Omental fat pad (tissue), 4 donors: ENCODE measurements at places on chromosomes 2 and 18. TPM values are rescaled to one million over a fixed set of nuclear protein-coding genes. Genes with fewer than 3 reads are reported as not detected.

The ANKRD30B gene
- 0.36 TPM for total RNA-seq

- no peak for DNase-seq
Observed at GRCh38 chr2:178397002-178397605, 53.9 kb downstream of the PRKRA start.

The TWIST2 gene
- total RNA-seq = 136 TPM

- DNase-seq = no peak
Observed at GRCh38 chr2:209629597-209629996, 142.0 kb upstream of the UNC80 start.

The HOXD1 gene
- total RNA-seq = 0.36 TPM

DNA sequence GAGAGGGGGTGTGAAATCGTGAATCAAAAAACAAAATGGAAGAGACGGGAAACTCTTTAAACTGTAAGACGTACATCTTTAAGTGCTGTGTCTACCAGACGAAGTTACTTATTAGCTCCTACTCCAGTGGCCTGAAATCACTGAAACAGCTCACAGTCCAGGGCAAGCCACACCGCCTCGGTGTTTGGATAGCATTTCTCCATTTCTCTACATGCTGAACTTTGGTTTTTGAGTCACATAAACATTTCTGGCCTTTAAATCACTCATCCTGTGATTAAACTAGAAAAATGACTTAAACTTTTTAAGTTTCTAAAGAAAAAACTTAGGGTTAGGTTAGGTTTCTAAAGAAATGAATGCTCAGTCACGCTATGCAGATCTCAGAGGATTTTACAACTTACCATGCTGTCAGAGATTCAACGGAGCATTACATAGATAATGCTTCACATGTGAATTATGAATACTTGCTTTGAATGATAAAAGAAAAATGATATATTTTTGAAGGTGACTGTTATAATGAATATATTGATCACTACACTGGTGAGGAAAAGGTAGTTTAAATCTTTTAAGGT lies 138.4 kb downstream of the MBP start:
- no peak for DNase-seq

The SP140L gene
- total RNA-seq = 24.4 TPM

The INHBB gene
- 59.8 TPM for total RNA-seq

DNA sequence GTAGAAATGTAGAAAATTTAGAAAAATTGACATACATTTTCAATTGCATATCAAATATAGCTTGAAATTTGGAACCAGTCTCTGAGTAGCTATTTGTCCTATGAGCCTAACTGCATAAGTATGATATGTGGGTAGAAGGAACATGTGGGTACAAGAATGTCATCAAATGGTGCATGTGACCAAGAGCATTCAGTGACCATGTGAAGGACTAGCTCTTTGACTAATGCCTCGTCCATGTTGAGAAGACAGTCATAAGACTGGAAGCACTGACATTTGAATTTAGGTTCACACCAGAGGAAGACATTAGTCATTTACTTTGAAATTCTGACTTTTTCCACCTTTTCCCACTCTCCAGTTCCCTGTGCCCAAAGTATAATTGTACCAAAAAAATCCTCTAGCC lies 12.6 kb downstream of the MRPL44 start:
- no peak for DNase-seq

GRCh38 chr2:118696786-118697465 lies 150.5 kb downstream of the EN1 start:
- DNase-seq = no peak

DNA sequence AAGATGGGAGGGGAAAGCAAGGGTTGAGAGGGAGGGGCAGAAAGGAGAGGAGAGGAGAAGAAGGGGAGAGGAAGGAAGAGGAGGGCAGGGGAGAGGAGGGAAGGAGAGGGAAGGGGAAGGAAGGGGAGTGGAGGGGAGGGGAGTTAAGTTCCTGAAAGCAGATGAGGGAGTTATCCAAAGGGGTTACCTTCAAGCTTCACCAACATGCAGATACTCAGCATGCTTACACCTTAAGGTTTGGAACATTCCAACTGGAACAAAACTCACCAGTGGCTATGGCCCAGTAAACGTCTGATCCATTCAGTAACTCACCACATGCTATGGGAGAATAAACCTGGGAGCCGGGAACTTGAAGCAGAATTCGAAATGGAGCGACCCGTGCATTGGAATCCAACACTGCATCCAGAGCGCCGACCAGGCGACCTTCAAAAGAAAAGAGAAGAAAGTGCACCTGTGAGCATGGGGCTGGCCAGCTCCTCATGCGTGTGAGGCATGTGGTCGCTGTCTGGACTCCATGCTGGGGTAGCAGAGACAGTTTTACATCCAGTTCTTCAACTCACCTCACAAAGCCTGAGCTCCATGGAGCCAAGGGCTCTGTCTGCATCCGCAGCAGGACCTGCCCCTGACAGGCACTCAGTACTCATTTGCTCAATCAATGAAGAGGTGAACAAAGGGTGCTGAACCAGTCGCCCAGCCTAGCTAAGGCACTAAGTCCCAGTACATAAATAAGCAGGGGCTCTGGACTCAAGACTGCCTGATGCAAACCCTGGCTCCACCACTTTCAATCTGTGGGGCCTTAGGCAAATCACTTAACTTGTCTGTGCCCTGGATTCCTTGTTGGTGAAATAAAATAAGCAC lies 61.0 kb downstream of the TBC1D8 start:
- DNase-seq = no peak

- no peak for DNase-seq
Observed at GRCh38 chr2:38654528-38655381, 11.2 kb upstream of the GALM start.

GRCh38 chr2:201891676-201892075 lies 85.3 kb downstream of the CDK15 start:
- no peak for DNase-seq

- no peak for DNase-seq
Observed at GRCh38 chr18:55465313-55465712, 122.7 kb downstream of the TCF4 start.

- DNase-seq = no peak
Observed at GRCh38 chr2:71788186-71788525, 334.8 kb downstream of the DYSF start.

DNA sequence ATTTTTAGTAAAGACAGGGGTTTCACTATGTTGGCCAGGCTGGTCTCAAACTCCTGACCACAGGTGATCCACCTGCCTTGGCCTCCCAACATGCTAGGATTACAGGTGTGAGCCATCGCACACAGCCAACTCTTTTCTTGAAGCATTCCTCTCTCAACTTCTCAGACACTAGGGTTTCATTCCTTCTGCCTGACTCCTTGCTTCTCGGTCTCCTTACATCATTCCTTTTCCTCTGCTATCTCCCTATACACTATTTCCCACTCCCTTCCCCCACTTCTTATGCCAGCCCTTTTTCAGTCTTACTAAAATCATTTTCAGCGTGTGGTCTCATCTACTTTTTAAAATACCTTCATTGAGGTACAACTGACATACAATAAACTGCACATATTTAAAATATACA lies 6.1 kb downstream of the SOS1 start:
- no peak for DNase-seq

The ANKRD23 gene
- total RNA-seq = 1.5 TPM

DNA sequence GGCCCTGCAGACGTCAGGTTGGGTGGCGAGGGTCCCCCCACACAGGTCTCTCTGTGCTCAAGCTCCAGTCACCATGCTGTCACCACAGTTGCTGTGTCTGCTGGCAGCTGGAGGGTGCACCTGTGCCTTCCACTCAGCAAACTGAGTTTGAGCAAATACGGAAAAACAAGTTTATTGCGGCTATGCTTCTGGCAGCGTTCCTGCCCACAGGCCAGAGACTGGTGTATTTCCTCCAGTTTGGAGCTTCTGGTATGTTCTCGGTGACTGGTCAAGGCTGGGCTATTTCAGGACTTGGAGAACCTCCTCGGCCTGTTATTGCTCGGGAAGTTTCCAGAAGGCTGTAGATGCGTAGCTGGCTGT lies 132.6 kb downstream of the SEPTIN10 start:
- no peak for DNase-seq

- DNase-seq = no peak
Observed at GRCh38 chr2:67927501-67927900, 135.3 kb downstream of the C1D start.

- no peak for DNase-seq
Observed at GRCh38 chr2:182283512-182283911, 143.3 kb downstream of the PDE1A start.

GRCh38 chr18:24063121-24063731 lies 48.7 kb downstream of the TTC39C start:
- DNase-seq = no peak

The TMEM131 gene
- 38.1 TPM for total RNA-seq

DNA sequence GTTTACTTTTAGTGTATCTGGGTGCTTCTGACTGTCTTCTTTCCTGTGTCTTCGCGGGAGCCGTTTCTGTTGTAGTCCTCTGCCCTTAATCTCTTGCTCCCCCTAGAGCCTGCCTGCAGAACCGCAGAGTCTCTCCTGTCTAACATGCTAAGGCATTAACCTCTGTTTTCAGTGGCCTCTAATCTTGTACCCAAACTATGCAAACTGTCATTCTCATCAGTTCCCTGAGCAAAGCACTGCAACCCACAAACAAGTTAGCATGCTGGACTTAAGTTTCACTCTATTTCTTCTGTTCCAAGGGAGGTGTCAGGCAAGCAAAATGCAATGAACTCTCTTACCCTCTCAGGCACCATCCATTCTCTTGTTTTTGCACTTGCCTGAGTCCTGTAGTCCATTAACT lies 138.4 kb downstream of the OTX1 start:
- no peak for DNase-seq

DNA sequence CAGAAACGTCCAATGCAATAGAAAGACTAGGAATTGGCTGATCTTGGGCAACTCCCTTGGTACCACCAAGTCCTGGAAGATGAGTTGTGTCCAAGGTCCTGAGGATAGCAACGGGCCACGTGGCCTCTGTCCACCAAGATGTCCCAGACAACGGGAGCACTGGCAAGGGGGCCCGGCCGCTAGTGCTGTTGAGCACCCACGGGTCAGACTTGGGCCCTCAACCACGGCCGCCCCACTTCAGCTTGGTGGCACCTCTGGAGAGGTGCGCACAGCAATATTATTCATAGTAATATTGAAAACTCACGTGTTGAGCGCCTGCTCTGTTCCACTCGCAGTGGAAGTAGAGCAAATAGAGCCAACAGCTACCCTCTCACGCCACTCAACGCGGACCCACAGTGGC lies 19.0 kb downstream of the PASK start:
- no peak for DNase-seq

- no peak for DNase-seq
Observed at GRCh38 chr2:70513738-70514137, 39.9 kb downstream of the TGFA start.

GRCh38 chr2:146661473-146662096 lies 1183.2 kb upstream of the ACVR2A start:
- DNase-seq = no peak

DNA sequence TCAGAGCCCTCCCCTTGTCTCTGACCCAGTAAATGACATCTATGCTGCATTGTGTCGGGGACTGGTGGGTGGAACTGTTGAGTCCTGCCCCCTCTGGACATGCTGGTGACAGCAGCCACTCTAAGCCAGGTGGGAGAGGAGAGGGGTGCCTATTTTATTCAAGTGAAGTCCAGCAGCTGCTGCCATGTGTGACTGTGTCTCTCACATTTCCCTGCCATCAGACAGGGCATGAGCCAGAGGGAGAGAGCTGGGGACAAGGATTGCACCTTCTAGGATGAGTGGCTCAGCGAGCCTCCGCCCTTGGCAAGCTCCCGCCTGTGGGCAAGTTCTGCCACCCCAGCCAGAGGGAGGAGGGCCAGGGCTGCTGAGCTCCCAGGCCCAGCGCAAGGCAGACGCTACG lies 13.7 kb downstream of the NGEF start:
- DNase-seq = no peak

The SLC11A1 gene
- total RNA-seq = 161 TPM

- no peak for DNase-seq
Observed at GRCh38 chr2:22196806-22197205, 1073.0 kb downstream of the TDRD15 start.

DNA sequence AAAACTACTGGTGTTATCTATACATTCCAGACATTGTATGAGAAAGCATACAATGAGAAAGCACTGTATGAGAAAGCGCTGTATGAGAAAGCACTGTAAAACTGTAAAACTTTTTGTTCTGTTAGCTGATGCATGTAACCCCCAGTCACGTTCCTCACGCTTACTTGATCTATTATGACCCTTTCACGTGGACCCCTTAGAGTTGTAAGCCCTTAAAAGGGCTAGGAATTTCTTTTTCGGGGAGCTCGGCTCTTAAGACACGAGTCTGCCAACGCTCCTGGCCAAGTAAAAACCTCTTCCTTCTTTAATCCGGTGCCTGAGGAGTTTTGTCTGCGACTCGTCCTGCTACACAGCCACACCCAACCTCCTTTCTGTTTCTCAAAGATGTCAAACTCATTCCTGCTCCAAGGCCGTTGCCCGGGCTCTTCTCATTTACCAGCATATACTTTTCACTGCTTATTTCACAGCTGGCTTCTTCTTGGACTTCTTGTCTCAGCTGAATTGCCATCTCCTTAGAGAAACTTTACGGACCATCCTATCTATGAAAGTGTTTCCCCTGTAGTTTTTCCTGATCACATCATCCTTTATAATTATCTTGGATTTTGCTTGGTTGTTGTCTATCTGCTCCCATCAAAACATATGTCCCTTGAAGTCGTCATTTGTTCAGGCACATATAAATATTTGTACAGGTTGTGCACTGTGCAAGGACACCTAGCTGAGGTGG lies 29.8 kb upstream of the YES1 start:
- no peak for DNase-seq

DNA sequence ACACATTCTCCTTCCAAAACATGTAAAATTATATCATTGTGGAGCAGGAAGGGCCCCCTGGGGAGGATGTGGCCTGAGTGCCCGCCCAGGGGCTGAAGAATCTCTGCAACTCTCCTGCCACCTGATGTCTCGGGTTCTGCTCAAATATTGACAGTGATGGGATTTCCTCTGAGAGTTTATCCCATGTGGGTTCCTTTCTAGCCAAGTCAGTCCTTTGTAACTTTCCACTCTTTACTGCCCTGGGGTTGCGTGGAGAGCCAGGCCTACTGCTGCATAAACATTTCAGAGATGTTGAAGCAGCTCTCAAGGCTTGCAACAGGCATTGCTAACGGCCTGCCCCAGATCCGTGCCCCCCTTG lies 4.0 kb upstream of the RAB17 start:
- no peak for DNase-seq

GRCh38 chr2:161571051-161571429 lies 53.2 kb upstream of the SLC4A10 start:
- DNase-seq = no peak

GRCh38 chr2:101080211-101081068 lies 70.7 kb downstream of the TBC1D8 start:
- no peak for DNase-seq

The PRSS56 gene
- total RNA-seq = not detected
